ENCODE measurements at places on chromosomes 6 and 20. TPM values are rescaled to one million over a fixed set of nuclear protein-coding genes. Genes with fewer than 3 reads are reported as not detected.

PPP1R3G gene
- 1.3 TPM for total RNA-seq

TMEM74B gene
- total RNA-seq: not detected

- DNase-seq: peak; percentile 3
These were observed 54.1 kb downstream of the BPIFB1 start for GRCh38 chr20:33337119-33337518.

DNA sequence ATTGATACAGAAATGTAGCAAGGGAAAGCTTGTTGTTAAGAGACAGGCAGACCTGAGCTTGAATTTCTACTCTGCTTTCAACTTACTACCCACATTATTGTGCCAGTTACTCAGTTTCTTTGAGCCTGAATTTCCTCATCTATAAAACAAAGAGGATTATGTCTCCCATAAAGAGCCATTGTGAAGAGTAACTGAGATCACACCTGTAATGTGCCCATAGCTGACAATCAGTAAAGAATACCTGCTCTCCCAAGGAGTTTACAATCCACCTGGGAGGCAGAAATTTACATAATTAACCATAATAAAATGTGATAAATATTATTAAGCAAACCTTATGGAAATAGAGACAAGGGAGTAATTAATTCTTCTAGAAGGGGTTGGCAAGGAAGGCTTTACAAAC lies 204.9 kb downstream of the EPM2A start:
- no peak for DNase-seq

Data from fibroblast of villous mesenchyme (primary cell).